ENCODE measurements at places on chromosomes 4 and X. TPM values are rescaled to one million over a fixed set of nuclear protein-coding genes. Genes with fewer than 3 reads are reported as not detected.

DNA sequence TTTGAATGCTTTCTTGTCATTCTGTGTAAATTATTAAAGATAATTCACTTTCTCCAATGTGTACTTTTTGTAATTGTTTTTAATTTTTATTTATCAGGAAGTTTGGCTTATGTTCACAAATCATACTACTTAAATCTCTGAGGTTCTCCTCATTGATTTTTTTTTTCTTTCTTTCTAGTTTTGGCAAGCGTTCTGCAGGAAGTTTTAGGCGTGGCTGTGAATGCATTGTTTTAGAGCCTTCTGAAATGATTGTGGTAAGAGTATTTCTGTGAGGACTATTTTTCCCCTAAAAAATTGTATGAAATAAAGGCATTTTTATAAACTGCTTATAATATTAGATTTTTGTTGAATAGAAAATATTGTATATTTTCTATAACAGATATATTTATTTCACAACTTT lies 135.8 kb downstream of the RAPGEF2 start:
- no peak for DNase-seq

- no peak for DNase-seq
Observed at GRCh38 chrX:24990535-24990934, 25.2 kb downstream of the ARX start.

DNA sequence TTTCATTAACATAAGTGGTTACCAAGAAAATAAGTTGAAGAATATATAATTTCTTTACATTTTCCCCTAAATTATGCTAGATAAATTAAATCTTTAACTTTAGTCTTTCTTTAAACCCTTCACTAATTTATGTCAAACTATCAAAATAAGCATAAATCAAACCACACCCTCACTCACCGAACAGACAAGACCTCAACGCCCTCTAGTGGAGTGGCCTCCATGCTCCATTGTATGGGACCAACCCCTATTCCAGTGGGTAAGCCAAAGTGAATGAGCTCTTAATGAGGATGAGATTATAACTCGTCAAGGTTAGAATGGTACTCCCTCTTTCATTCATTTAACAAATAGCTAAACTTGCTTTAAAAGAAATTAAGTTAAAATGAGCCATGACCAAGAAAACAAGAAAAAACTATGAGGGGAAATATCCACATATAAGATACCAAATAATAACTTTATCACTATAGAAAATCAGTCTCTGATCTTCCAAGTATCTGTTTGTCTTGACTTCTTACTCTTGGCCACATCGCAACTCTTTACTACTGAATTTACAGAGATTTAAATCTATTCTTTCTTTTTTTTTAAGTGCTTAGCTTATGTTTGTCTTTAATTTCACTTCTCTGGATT lies 15.6 kb upstream of the BBS12 start:
- DNase-seq: peak; percentile 72

GRCh38 chr4:152522754-152523153 lies 13.1 kb downstream of the FBXW7 start:
- DNase-seq: no peak

DNA sequence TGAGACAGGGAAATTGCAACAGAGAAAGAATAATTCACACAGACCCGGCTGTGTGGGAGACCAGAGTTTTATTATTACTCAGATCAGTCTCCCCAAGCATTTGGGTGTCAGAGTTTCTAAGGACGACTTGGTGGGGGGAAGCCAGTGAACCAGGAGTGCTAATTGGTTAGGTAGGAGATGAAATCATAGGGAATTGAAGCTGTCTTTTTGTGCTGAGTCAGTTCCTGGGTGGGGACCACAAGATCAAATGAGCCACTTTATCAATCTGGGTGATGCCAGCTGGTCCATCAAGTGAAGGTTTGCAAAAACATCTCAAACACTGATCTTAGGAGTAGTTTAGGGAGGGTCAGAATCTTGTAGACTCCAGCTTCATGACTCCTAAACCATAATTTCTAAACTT lies 560.7 kb downstream of the ADGRL3 start:
- DNase-seq: no peak

GRCh38 chr4:174523025-174523693 lies 871 bp upstream of the HPGD start:
- DNase-seq: peak; percentile 32

GRCh38 chr4:61531188-61531587 lies 331.1 kb downstream of the ADGRL3 start:
- no peak for DNase-seq

The DAPP1 gene
- total RNA-seq: 15.9 TPM

Data from hematopoietic multipotent progenitor cell (in vitro differentiated cells).